Effector memory CD4-positive, alpha-beta T cell (primary cell): ENCODE measurements at places on chromosomes 1 and 21.

DNA sequence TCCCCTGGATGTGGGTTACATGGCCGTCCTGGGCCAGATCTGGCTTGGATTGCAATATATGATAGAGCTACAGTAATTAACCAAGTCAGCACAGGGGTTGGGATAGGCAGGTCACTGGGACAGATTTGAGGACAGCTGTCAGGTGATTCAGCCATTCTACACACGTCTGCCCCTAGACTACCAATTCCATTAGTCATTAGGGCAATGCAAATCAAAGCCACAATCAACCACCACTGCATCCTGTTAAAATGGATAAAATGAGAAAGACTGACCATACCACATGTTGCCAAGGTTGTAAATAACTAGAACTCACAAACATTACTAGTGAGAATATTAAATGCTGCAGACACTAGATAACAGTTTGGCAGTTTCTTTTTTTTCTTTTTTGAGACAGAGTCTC is 16.0 kb downstream of the C21orf58 start:
- no peak for DNase-seq

DNA sequence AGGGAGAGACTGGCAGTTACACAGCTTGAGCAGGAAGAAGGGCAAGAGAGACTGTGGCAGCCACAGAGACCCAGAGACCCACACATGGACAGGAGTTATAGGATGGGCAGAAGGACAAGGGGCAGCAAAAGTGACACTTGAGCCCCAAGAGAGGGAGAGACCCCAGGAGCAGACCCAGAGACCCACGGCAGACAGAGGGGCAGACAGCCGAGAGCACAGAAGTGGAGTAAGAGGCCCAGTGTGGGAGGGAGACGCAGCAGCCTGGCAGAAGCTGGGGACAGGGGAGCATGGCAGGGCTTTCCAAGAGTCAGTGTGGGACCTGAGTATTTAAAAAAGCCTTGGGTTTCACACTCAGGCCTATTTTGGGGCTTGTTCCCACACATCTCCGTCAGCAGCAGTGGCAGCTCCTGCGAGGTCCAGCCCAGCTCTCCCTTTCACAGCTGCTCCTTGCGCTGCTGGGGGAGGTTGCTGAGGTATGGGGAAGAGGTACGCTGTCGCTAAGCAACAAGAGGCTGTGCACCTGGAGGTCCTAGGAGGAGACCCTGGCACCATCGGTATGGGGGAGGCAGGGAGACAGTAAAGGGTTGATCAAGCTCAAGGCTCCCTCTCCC is 9.0 kb upstream of the MEF2D start:
- no peak for DNase-seq

GRCh38 chr1:208950206-208950605 is 633.3 kb upstream of the CAMK1G start:
- DNase-seq: no peak

GRCh38 chr1:8352471-8352845 is 34.5 kb downstream of the SLC45A1 start:
- no peak for DNase-seq

- DNase-seq: no peak
Observed at GRCh38 chr21:41598561-41599431, 90.8 kb upstream of the TMPRSS2 start.

DNA sequence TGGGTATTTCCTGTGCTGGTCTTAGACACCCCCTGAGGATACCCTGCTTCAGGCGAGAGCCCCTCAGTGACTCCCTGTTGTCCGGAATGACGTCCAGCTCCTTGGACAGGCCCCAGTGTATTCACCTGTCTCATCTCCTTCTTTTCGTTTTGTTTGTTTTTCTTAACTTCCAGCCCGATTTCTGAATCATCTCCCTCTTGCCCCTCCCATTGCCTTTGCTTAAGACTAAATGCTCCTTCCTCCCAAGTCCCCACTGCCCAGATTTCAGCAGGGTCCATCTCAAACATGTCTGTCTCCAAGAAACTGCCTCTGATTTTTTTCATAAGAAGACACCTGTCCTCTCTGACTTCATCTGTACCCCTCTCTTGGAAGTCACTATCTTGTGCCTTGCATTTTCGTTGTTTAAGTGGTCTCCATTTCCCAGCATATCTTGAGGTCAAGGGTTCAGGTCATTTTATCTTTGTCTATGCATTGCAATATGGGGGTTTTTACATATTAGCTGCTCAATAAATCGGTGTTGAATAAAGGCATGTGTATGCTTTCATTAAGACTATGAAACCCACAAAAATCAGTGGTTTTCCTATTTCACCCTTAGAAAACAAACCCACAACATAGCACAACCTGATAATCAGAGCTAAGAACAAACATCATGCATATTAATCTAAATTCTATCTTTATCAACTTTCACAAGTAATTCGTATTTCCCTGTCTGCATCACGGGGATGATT is 58.4 kb upstream of the LGALS8 start:
- no peak for DNase-seq

DNA sequence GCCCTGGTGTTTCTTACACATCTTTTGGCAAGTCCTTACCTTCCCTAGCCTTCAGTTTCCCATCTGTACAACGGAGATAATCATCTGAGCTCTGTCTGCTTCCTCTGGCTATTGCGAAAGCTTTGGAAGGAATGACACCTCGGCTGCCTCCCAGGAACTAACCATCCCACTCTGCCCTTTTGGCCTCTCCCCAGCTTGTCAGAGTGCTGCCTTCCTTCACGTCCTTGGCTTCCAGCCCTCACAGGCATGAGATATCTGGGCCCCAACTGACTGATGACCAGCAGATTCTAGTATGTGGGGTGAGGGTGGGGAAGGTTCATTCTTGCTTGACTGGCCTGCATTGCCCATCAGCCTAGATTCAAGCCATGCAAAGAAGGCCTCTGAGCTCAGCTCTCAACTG is 253.1 kb upstream of the FGGY start:
- DNase-seq: no peak

DNA sequence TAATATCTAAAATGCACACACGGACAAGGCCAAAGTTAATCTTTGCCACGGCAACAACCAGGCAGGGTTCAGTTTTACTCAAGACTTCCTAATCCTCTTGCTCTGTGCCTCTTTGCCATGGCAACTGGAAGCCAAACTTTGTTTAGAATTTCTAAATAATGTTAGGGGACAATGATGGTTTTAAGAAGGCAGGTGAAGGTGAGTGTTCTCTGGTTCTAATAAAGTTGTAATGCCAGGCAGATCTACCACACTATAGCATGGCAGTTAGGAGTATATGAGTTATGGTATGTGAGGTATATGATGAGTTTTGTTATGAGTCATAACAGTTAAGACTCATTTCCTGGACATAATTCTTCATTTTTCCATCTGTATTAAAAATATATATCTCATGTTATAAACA is 2.7 kb downstream of the PTPRC start:
- DNase-seq: no peak

GRCh38 chr1:168879896-168880734 is 151.1 kb upstream of the DPT start:
- no peak for DNase-seq
